ENCODE measurements at places on chromosomes 6 and 20.

- no peak for DNase-seq
These were observed 232.7 kb downstream of the ADGRG6 start for GRCh38 chr6:142534484-142534883.

- DNase-seq = no peak
These were observed 36.8 kb upstream of the CLIC5 start for GRCh38 chr6:46052479-46052878.

- DNase-seq = no peak
These were observed 18.2 kb upstream of the POLR1H start for GRCh38 chr6:30042914-30043313.

DNA sequence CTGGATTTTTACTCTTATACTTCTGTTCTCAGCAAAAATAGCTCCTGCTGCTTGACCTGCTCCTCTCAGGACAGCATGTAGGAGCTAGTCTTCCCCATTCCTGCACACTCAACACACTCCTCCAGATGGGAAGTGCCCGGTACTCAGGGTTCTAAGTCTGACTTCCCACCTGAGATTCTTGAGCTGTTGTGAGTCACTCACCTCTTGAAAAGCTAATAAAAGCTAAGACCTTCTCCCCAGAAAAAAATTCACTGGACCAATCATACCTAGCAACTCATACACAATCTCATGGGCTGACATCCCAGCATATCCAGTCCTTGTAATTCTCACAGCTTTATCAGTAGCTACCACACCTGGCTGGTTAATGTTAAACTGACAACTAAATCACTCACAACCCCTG is 53.5 kb downstream of the TRPC4AP start:
- no peak for DNase-seq

DNA sequence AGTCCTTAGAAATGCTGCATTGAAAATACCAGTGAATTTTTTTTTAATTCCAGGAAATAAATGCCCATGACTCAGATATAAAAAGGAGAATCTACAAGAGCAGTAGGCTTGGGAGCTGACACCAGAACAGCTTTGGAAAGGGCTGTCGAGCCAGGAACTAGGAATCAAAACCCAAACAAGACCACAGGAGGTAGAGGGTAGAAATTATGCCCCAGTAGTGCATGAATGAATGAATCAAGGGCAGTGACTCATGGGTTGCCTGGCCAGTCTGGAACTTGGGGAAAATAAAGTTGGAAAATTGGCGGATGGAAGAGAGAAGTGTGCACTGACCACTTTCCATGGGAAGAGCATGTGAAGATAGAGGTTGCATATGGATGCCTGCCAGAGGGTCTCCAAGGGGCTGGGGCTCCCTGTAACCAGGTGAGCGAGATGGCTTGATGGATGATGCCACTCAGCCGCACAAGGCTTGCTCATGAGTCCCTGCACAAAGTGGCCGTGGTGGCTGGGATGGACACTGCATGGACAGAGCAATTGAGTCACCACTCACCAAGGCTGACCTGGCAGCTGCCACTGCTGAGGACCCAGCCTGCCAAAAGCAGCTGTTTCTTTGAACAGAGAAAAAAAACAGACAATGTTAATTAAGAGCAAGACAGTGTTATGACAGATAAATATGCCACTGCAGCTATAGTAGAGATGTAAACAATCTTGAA is 15.2 kb upstream of the MCCD1 start:
- DNase-seq = no peak
